Cardiac ventricle fibroblast (primary cell): ENCODE measurements at places on chromosomes 12 and 14. TPM values are rescaled to one million over a fixed set of nuclear protein-coding genes. Genes with fewer than 3 reads are reported as not detected.

Gene PYGL
- 98.7 and 102 TPM in 2 replicates for total RNA-seq

Gene SRRM4
- not detected in 2 replicates for total RNA-seq

Gene TBX3
- total RNA-seq, result 6.5 and 7.4 TPM in 2 replicates

Gene HOXC11
- total RNA-seq, result not detected in 2 replicates

Gene RAB3IP
- total RNA-seq, result 0.56 and 6.9 TPM in 2 replicates

Gene ITGA7
- 89.7 and 106 TPM in 2 replicates for total RNA-seq

Gene CLMN
- total RNA-seq, result 1.6 and 5.1 TPM in 2 replicates

Gene LPAR5
- not detected in 2 replicates for total RNA-seq
